BE2C (cell line): ENCODE measurements at places on chromosomes 11 and 22.
A peak's percentile ranks its signal among the peaks of the same experiment; 100 is the strongest.

GRCh38 chr11:57650739-57651090, 1.0 kb upstream of the YPEL4 start:
- DNase-seq = no peak

DNA sequence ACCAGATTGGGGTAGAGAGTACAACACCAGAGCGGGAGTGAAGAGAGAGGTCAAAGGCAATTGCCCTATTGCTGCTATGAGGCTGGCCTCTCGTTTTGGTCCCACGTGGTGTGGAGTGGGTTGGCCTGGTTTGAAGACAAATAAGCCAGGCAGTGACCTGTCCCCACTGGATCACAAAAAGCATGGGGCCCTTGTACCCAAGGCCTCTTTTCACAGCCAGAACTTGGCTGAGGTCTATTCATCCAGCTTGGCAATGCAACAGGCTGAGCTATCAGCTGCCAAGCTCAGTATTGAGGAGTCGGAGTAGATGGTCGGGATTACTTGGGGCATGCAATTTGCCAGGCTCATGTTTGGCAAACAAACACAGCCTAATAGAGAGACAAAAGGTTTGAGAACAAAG, 19.2 kb upstream of the GALNT18 start:
- no peak for DNase-seq

DNA sequence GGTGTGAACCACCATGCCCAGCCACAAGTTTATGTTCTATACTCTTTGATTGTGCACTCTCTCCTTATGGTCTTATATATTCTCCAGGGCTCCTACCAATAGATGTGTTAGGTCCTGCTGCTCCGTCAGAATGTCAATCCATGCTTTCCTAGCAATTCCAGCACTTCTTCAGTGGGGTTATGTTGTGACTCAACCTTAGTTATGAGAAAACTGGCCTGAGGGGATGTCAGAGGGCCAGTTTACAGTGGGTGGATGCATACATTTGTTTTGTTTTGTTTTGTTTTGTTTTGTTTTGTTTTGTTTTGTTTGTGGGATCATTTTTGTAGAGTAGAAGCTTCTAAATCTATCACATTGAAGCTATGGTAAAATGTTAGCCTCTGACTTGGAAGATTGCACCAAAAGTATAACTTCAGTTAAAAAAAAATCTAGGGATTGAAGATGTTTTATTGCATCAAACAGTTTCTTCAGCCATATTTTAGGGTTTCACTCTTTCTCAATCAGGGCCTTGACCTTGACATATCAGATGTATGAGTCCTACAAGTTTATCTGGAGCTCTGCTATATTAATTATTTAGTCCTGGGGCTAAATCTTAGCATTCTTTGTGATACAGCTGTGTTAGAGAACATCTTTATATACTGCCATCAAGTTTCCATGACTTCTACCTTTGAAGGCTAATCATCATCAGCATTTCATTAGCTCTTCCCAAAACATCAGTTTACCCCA, 191.6 kb upstream of the CNTN5 start:
- no peak for DNase-seq

DNA sequence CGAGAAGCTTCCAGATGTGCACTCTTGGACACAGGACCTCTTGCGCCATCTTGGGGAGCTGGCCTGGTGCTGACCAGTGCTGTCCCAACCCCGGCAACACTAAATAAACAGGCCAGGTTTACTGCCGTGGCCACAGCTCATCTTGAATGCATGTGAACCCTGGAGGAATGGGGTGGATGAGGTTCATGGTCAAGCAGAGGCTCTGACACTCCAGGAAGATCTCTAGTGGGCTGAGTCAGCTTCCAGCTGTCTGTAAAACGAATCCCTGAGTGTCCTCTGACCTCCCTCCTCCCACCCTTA, 51.8 kb downstream of the ALX4 start:
- DNase-seq = no peak

DNA sequence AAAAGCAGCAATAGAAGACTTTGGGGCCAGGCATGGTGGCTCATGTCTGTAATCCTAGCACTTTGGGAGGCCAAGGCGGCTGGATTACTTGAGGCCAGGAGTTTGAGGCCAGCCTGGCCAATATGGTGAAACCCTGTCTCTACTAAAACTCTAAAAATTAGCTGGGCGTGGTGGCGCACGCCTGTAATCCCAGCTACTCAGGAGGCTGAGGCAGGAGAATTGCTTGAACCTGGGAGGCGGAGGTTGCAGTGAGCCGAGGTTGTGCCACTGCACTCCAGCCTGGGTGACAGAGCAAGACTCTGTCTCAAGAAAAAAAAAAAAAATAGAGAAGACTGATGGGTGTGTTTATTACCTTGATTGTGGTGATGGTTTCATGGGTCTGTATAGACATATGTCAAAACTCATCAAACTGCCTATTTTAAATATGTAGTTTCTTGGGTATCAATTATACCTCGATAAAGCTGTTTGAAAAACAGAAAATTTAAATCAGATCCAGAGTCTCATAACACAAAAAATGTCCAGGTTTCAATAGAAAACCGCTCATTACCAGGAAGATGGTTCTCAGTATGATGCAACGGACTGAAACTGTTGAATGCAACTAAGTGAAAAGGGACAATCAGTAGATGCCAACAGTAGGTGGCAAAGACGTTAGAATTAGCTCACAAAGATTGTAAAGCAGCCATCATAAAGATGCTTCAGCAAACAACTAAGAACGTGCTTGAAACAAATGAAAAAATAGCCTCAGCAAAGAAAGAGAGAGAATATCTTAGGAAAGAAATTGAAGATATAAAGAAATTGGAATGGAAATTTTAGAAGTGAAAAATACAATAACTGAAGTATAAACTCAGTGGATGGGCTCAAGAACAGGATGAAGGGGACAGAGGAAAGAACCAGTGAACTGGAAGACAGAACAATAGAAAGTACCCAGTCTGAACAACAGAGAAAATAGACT, 33.1 kb upstream of the SEPTIN5 start:
- no peak for DNase-seq

DNA sequence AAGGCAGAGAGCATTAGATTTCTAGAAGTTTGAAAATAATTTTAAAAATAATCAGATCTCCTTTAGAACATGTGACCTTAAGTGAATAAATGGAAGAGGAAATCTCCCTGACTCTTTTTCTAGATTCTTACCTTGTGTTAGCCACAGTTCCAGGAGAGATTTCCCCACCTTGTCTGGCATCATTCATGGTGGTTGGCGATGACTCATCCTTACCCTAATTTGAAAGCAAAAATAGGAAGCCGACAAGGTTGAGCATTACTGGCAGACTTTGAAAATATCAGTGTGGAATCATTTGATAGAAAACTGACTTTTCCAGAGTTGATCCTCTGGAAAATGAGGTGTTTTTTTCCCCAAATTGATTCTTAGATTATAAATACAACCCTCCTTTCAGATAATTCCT, 48.1 kb downstream of the CNTN5 start:
- no peak for DNase-seq

DNA sequence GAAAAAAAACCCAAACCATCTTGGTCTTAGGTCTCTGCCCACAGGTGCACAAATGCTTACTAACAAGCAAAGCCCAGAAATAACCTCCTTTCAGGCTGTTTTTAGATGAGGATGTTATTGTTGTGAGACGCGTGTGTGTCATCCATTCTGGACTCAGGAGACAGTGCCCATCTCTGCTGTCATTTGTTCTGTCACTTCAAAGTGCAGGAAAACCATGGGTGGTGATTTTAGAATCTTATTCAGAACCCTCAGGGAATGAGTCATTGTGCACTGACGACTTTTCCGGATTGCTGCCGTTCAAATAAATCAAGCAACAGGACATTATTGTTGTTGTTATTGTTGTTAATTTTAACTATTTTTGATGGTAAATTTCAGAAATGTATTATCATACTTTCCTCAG, 110.3 kb downstream of the LRRC32 start:
- no peak for DNase-seq

- no peak for DNase-seq
Observed at GRCh38 chr22:24873226-24873625, 67.2 kb downstream of the SGSM1 start.

DNA sequence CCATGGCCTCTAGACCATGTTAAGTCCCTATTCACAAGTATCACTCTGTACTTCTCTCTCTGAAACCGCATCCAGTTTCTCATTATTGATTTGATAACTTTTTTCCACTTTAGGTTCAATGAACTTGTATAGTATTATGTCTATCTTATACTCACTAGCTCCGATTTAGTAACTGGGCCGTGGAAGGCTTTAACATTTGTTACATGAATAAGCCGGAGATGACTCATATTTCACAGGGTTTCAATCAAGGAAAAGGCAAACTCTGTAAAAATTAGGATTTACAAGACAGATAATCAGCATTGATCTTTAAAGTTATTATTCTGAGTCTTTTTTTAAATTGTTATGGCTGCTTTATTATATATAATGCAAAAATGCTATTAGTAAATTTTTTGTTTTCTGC, 662.2 kb upstream of the CNTN5 start:
- DNase-seq = no peak

GRCh38 chr11:76626921-76627401, 43.6 kb downstream of the LRRC32 start:
- no peak for DNase-seq

DNA sequence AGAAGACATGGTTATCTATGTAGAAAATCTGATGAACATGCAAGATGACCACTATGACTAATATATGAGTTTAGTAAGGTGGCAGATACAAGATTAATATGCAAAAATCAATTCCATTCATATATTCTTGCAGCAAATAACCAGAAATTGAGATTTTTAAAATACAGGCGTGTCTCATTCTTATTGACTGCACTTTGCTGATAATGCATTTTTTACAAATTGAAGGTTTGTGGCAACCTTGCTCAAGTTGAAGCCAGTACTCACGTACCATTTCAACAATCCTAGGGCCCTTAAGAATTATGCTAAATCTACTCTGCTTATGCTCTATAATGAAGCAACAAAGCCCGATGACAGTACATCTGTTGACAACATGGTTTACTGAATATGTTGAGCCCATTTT, 104.6 kb downstream of the KCNQ1OT1 start:
- no peak for DNase-seq

DNA sequence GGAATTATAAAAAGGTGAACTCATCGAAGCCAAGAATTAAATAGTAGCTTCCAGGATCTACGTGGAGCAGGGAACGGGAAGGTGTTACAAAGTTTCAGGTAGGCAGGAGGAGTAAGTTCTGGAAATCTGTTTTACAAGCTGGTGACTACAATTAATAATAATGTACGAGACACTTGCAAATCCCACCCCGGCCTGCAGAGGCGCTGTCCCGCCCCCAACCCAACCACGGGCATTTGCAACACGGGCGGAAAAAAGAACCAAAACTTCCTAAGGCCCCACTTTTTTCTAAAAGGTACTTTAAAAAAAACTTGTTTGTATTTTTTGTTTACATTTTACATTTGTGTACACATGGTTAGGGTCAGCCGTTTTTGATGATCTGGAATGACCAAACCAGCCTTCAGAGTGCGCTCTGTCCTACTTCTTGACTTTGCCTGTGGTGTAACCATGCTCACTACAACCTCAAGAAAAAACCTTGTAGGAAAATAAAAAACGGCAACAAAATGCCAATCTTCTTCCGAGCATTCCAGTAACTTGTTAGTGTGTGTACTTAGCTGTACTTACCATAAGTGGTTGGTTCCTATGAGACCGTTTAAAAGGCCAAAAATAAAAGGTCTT, 449.6 kb upstream of the B3GAT1 start:
- DNase-seq = no peak

DNA sequence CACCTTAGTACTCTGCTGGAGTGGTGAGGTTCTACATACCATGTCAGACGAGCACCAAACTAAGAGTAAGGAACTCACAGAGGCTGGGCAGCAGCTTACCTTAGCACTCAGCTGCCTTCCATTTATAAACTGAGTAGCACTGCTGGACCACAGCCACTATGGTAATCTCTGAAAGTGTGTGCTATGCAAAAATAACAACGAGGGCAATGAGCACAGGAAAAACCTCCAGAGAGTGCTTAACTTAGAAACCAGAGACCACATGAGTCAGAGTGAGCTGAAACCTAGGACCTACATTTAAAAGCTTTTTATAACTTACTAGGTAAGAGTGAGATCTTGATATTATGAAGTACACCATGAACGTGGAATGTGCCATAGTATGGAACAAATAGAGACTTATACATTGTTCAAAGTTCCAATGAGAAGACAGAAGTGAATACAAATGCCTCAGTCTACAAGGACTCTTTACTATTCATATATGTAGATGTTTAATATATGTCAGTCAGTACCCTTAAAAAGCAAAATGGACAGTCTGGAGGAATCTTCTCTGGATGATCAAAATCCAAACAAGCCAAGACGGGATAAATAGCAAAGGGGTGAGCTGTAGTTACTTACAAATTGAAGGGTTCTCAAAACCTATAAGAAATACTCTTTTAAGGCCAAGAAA, 17.2 kb upstream of the CD59 start:
- no peak for DNase-seq

DNA sequence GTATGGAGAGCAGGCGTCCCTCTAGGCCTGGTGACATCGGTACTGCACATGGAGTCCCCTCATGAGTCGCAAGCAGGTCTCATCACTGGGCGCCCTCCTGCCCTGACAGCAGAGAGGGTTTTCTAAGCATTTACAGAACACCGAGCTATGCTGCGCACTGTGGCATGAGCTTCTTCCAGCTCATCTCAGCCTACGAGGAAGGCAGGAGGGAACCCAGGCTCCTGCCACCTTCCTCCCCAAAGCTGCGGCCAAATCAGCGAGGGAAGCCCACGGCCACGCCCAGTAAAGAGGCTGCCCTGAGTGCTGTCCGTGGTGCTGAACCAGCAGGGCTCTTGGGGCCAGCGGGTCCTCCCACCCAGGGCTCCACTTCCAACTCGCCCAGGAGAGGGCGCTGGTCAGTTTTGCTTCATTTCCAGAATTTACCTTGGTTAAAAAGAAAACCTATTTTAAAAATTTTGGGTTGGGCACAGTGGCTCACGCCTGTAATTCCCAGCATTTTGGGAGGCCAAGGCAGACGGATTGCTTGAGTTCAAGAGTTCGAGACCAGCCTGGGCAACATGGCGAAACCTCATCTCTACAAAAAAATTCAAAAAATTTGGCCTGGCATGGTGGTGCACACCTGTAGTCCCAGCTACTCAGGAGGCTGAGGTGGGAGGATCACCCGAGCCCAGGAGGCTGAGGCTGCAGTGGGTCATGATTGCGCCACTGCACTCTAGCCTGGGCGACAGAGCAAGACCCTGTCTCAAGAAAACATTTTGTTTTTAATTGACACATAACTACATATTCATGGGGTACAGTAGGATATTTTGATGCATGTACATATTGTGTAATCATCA, 34.2 kb downstream of the PHF21B start:
- DNase-seq = peak; percentile 65

- DNase-seq = no peak
Observed at GRCh38 chr11:130815956-130816355, 100.3 kb downstream of the SNX19 start.
